Fibroblast of pulmonary artery (primary cell): ENCODE measurements at places on chromosomes 1 and 21.

DNA sequence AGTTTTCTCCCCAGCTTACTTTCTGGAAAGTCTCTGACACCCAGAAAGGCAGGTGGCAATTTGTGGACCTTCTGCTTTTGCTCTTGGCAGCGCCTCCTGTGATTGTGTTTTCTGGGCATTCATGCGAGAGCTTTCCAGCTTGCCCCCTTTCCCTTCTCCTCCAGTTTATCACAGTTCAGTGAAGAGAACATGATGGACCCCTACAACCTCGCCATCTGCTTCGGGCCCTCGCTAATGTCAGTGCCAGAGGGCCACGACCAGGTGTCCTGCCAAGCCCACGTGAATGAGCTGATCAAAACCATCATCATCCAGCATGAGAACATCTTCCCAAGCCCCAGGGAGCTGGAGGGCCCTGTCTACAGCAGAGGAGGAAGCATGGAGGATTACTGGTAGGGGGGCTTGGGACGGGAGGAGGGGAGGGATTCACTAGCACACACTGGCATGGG is 24.3 kb upstream of the IKBKE start:
- DNase-seq, result no peak

- peak; percentile 27 for DNase-seq
These were observed 31.5 kb downstream of the WNT2B start for GRCh38 chr1:112540226-112540794.

DNA sequence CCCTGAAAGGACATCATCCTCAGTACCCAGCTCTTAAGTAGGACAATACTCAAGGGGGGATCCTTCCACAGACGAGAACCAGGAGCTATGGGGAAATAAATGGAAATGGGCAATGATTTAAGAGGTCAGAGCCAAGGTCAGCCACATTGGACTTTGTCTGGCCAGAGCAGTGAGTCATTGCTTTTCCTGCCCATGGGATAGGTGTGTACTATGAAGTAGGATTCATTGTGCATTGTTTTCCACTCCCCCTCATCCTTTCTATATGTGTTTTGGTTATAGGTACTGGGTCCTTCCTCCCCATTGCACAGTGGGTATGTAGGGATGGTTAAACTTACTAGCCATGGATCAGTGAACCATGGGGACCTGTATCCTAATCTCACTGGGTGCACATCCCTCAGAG is 328.9 kb upstream of the USP25 start:
- DNase-seq, result peak; percentile 37

- DNase-seq, result no peak
These were observed 45.3 kb downstream of the MAST2 start for GRCh38 chr1:45848714-45849113.

DNA sequence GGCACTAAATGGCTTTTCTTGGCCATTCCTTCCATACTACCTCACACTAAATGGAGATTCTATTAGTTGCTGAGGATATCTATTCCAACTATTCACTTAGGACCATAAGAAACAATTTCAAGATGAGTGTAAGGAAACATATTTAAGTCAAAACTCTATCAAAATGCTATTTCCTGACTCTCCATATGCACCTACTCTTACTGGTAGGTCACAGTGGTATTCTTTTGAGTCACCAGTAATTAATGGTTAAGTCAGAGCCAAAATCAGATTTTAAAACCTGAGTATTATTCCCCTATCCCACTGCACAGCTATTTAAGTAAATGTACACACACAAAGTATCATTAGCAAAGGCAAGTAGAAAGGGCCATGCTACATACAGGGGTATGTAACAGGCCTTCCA is 50.3 kb downstream of the ARID4B start:
- no peak for DNase-seq

- no peak for DNase-seq
These were observed 36.0 kb upstream of the HSPA13 start for GRCh38 chr21:14418920-14419319.

DNA sequence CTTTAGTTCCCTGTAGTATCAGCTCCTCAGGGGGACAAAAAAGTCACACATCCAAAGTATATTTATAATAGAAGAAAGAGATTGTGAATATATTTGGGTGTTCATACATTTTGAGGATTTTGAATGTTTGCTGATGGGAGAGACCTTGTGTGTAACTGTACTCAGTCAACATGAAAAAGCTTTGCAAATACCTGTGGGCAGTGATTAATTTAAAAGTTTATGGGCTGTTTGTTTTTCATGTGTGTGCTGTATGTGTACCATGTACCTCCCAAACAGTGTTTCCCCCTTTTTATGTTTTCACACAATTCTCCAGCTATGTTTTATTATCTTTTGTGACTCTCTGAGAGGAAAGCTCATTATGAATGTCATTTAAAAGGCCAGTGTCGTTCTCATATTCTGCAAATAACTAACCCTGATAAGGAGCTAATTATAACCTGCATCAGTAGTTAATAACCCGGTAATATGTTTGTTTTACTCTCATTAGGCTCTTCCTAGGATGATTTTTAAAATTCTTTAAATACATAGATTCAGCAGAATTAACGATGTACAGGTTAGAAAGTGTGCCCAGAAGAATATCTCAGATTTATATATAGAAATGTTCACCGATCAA is 271.5 kb downstream of the NFIA start:
- DNase-seq, result no peak

GRCh38 chr1:236845830-236846229 is 50.7 kb downstream of the MTR start:
- DNase-seq, result no peak

- no peak for DNase-seq
These were observed 4.1 kb upstream of the TMCO1 start for GRCh38 chr1:165772739-165773138.

DNA sequence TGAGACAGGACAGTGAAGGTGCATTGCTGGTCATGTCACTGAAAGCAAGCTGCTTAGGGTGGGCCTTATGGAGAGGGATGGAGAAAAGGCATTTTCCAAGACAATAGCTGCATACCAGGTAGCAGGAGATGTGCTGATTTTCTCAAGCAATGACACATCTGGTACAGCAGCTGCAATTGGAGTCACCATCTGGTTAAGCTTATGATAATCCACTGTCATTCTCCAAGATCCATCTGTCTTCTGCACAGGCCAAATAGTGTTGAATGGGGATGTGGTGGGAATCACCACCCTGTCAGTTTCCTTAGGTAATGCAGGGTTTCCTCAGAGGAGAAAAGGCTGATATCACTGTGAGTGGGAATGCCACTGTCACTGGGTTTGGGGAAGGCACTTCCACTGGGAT is 54.6 kb downstream of the ADSS2 start:
- DNase-seq, result no peak

GRCh38 chr1:192550922-192551534 is 24.5 kb upstream of the RGS1 start:
- peak; percentile 78 for DNase-seq

- peak; percentile 85 for DNase-seq
These were observed 3.2 kb upstream of the QSOX1 start for GRCh38 chr1:180151508-180151907.

GRCh38 chr1:180778782-180779398 is 133.8 kb upstream of the KIAA1614 start:
- peak; percentile 2 for DNase-seq

GRCh38 chr1:162003061-162003829 is 20.4 kb downstream of the OLFML2B start:
- peak; percentile 44 for DNase-seq

- DNase-seq, result peak; percentile 42
These were observed 65.5 kb upstream of the DNAH14 start for GRCh38 chr1:224864006-224864405.

- no peak for DNase-seq
These were observed 1.4 kb downstream of the RPE65 start for GRCh38 chr1:68448365-68448764.

DNA sequence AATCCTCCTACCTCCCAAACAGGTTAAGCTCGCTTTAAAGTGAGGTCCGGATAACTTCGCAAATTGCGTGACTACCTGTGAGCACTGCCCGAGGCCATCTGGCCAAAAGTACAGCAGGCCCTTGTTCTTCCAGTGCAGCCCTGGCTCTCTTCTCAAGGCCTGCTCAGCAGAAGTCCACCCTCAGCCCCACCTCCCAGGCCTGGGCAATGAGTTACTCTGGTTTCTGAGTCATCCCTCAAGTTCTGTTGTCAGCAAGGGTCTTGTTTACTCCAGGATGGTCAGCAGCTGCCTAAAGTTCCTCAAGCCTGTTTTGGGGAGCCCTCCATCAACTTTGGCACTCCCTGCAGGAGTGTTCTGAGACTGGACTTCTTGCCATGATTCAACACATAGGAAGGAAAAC is 101.7 kb downstream of the BCAR3 start:
- peak; percentile 86 for DNase-seq

DNA sequence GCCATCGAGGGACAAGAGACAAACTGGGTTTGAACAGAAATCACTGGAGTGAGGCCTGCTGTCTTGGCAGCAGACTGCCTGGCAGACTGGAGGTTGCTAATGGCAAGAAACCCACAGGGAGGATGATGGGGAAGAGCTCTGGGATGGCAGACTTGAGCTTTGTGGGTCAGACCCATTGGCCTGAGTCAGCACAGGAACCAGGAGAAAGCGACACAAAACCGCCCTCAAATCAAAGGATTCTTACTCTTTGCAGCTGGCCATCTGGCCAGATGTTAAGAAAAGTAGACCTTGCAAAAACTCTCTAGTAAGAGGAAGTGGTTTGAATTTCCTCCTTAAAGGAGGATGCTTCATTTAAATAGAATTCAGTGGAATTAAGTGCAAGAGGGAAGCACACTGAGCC is 195.2 kb upstream of the JUN start:
- no peak for DNase-seq

DNA sequence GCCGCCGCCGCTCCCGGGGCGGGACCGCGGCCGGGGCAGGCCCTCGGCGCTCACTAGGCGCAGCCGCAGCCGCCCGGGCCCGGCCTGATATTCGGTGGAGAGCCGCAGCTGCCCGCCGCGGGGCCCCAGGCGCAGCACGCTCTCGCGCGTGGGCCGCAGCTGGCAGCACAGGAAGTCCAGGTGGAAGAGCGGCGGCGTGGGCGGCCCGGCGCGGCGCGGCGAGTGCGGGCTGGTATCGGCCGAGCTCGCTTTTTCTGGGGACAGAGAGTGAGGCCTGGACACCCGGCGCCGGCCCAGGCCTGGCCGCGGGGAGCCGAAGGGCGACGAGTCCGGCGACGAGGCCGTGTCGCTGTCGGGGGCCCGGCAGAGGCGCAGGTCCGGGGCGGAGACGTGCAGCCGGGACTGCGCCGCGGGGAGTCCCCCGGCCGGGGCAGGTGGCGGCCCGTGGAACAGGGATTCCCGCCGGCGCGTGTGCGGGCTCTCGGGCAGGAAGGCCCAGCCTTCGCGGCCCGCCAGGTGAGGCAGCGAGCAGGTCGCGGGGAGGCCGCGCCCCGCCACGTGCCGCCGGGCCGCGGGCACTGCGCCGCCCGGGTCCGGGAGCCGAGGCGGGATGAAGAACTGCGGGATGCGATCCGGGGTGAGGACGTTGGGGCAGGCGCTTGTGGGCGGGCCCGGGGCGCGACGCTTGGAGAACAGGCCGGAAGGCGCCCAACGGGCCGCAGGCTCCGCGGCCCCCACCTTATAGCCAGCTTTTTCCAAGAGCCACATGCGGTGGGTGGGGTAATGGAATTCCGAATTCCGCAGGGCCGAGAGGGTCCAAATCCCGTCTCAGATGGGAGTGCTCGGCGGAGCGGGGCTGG is 1.2 kb downstream of the C2CD4D start:
- DNase-seq, result no peak

DNA sequence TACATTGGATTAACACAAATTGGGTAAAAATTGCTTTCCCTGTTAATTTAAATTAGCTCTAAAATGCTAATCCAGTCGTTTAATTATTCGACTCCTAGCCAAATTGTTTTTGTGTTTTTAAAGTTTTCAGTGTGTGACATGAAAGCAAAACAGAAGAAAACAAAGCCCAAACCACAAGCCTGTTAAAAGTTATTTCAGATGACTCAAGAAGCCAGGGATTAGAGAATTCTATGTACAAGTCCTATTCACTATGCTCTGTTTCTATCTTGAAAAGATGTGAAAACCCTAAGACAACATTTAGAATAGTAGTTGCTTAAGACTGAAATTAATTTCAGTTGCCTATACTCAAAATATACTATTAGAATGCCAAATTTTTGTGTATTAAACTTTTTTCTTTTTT is 294.8 kb upstream of the ADAMTS5 start:
- DNase-seq, result no peak

DNA sequence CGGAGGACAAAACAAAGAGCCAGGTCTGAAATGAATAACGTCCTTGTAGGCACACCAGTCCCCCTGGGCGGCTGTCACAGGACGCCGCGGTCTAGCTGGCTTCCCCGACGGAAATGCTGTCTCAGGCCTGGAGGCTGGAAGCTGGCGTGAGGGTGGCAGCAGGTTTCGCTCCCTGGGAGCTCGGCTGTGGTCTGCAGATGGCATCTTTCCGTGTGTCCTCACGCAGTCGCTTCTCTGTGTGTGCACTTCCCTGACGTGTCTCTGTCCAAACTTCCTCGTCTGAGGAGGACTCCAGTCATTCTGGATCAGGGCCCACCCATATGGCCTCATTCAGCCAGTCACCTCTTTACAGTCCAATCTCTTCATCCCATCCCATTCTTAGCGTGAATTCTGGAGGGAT is 14.2 kb downstream of the TNFRSF14 start:
- DNase-seq, result no peak

DNA sequence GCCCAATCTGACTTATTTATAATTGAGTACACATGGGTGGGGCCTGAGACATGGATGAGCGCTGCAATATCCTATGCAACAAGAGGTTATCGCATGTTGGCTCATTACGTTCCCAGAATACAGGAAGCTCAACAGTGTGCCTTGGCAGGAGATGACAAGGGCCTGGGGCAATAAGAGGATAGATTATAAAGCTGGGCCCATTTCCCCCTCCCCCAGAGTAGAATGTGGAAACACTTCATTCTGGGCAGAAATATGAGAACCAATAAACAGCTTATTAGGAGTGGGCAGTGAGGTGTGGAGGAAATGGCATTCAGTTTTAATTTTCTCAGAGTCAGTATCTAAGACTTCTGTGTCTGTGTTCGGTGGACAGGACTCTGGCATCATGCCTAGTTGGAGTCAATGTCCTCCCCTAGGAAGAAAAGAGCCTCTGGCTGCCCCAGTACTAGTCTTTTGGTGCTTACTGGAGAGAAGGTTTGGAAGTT is 92.8 kb downstream of the PIK3R3 start:
- peak; percentile 64 for DNase-seq

GRCh38 chr1:192998536-192998935 is 60.6 kb downstream of the UCHL5 start:
- DNase-seq, result no peak

- DNase-seq, result no peak
These were observed 11.3 kb upstream of the ADGRB2 start for GRCh38 chr1:31775210-31775999.

GRCh38 chr1:87284456-87285240 is 44.0 kb upstream of the LMO4 start:
- no peak for DNase-seq
